NAMALWA (cell line): ENCODE measurements at places on chromosomes 13 and 19.

DNA sequence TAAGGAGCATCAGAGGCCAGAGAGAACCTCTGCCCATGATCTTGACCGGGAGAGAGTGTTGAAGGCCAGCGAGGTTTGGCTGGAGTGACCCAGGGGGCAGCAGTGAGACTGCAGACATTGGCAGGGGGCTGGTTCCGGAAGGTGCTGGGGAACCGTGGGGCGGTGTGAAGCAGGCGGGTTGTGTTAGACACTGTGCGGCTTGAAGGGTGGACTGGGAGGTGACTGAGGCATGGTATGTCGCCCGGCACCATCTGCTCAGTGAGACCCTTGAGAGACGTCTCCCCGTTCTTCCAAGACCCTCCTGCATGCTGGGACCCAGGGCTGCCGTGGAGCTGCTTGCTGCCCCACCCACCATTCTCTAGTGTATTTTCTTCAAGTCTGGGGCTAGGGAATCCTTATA is 24.6 kb downstream of the CARM1 start:
- no peak for DNase-seq

DNA sequence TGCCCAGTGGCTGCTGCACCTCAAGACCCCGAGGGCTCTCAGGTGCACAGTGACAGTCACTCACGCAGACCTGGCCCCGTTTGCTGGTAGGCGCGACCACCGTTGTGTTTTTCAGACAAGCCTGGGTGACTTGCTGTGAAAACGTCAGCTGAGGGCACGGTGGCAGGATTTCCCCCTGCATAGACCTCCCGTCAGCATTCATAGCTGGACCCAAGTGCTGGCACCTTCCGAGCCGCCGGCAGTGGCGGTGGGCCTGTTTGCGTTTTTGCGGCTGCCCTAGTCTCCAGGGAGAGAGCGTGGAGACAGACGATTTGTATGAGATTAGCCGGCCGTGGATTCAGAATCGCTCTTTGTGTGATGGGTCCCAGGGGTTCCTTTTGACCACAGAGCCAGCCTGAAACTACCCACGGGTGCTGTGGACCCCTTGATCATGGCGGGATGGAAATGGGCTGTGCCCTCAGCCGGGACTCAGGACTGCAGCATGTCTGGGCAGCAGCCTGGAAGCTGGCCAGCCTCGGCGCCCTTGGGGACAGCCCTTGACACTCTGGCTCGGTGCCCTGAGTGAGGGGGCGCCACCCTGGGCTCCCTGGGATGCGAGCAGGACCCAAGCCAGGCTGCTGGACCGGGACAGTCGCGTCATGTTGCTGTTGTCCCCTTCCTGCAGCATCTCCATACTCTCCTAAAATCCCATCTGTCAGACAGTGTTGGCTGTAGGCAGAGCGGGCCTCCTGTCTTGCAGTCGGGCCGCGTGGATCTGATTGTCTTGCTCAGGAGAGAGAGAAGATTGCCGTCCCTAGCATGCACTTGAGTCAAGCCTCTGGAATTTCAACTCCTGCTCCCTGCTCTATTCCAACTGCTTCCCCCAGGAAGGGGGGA is 8.6 kb downstream of the KDM4B start:
- peak; percentile 38 for DNase-seq

- no peak for DNase-seq
Observed at GRCh38 chr13:35139591-35139990, 197.5 kb downstream of the NBEA start.

GRCh38 chr13:113836768-113837559 is 26.9 kb downstream of the GAS6 start:
- no peak for DNase-seq

DNA sequence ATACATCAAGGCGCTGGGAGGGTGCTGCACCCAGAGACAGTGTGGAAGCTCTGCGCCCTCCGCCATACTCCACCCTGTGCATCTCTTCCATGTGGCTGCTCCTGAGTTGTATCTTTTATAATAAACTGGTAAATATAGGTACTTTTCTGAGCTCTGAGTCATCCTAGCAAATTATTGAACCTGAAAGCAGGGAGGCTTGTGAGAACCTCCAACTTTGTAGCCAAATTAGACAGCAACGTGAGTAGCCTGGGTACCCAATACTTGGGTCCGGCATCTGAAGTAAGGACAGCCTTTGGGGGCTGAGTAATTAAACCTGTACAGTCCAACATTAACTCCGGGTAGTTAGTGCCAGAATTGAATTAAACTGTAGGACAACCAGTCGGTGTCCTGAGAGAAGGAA is 57.4 kb downstream of the RUBCNL start:
- no peak for DNase-seq

- peak; percentile 67 for DNase-seq
Observed at GRCh38 chr19:7326105-7326877, 22.4 kb upstream of the ARHGEF18 start.

GRCh38 chr13:98772794-98773452 is 20.5 kb upstream of the SLC15A1 start:
- no peak for DNase-seq

- DNase-seq = peak; percentile 76
Observed at GRCh38 chr19:40974633-40975037, 16.4 kb upstream of the CYP2B6 start.

DNA sequence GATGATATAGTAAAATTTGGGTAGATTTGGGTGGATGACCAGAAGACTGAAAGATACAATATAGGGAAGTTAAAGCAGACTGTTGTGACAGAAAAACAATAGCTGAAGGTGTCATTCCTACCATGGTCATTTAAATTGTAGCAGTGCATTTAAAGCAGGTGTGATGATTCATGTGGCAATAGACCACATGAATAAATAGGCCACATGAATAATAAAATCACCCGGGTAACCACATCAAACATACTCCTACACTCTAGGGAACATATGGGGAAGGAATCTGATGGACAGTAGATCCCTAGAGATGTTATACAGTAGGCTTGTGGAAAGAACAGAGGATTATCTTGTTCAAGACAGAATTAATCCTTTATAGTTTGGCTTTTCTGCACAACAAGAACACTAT is 392.6 kb downstream of the SLITRK5 start:
- no peak for DNase-seq

DNA sequence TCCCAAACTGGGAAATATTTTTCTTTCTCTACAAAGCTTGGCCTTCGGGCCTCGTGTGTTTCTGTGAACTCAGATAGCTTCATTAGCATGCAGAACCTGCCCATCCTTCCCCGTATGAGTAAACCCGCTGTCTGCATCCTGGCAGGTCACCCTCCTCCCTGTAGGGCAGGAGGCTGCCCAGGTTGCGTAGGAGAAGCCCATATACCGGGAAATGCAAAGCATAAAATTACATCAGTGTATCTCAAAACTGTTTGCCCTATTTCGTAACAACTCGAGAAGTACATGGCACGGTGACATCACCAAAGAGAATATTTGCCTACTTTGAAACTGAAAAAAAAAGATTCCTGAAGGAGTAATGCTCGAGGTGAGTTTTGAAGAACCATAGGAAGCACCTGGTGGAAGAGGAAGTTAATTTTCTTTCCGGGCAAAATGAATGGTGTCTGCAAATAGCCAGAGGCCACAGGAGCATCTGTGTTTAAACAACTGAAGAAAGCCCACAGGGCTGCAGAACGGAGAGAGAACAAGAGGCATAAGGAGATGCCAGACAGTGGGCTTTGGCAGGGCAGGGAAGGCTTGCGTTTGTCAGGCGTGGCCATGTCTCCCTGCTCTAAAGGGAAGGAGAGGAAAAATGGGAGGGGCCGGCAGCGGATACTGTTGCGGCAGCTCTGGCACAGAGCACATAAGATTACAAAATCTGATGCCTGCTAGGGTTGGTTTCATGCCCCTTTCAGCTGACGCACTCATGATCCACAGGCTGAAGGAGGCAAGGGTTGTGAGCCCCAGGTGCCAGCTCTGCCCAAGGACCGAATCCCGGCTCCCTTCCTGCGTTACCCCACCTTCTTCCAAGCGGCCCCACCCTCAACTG is 81.4 kb downstream of the IRS2 start:
- peak; percentile 77 for DNase-seq

- DNase-seq = no peak
Observed at GRCh38 chr13:99572921-99573320, 71.6 kb downstream of the TM9SF2 start.

DNA sequence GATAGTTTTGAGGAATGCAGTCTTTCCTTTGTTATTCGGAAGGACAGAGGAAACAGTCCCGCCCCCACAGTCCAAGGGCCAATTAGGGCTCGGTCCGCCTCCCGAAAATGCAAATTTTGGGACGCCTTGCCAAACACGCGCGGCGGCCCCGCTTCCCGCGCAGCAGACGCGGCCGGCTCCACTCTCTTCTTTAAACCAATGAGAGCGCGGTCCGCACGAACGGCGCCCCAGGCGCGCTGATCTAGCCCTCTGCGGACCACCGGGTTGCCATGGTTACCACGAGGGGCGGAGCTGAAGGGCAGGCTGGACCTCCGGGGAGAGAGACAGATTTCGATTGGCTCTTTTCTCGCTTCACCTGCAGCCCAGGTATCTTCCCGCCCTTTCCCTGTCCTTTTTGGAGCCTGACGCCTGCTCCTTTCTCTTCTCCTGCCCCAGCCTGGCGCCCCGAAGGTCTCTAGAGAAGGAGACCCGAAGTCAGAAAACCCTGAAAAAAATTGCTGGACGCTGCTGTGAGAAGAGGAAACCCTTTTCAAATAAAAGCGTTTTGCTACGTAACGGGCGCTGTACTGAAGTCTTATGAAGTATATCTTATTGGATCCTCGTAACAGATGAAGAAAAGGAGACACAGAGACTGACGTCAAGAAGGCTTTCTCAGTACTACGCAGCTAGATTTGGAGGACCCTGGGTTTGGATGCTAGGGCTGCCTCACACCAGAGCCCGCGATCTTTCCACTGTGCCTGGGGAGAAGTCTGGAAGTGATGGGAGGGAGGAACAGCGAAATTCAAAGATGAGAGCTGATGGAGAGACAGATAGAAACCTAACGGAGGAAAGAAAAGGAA is 2.0 kb downstream of the PTH2 start:
- peak; percentile 78 for DNase-seq

DNA sequence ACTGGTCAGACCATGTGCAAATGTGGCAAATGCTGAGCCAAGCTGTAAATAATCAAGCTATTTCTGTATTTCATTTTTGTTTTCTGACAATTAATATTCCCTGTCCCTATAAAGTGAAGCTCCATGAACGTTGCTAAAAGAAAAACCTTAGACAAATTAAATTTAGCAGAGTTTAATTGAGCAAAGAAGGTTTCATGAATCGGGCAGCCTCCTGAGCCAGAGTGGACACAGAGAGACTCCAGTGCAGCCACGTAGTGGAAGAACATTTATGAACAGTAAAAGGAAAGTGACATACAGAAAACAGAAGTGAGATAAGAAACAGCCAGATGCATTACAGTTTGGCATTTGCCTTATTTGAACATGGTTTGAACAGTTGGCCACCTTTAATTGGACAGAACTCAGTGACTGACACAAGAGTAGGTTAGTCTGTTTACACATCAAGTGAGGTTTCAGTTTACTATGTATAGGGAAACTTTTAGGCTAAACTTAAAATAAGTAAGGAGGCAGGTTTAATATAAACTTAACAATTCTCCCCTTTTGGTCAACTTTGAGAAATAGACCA is 69.7 kb downstream of the UFM1 start:
- DNase-seq = no peak

DNA sequence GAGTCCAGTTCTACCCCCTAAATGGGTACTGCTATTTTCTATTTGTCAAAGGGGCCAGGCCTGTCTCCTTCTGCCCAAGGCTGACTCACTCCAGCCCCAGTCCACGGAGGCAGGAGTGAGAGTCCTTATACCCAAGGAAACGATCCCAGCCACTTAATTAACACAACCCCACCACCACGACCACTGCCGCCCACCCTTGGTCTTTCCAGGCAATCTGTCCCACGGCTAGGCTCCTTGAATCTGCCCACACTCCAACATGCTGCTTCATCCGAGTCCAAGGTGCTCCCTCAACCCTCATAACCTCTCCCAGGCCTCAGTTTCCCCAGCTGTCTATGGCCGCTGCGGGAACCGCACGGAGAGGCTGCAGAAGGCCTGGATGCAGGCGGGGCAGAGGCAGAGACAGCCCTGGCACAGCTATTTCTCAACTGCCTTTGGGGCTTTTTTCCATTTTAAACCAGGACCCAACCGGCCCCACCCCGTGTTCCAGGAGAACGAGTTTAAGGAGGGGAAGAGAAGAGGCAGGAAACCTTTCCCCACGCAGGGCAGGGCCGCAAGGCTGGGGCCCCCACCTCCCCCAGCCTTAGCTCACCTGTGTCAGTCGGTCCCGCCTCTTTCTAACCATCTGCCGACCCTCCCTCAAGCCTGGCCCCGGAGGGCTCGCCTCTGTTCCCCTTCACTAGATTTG is 746 bp downstream of the RAB3D start:
- DNase-seq = no peak

GRCh38 chr19:1177322-1178114 is 3.5 kb upstream of the SBNO2 start:
- no peak for DNase-seq

DNA sequence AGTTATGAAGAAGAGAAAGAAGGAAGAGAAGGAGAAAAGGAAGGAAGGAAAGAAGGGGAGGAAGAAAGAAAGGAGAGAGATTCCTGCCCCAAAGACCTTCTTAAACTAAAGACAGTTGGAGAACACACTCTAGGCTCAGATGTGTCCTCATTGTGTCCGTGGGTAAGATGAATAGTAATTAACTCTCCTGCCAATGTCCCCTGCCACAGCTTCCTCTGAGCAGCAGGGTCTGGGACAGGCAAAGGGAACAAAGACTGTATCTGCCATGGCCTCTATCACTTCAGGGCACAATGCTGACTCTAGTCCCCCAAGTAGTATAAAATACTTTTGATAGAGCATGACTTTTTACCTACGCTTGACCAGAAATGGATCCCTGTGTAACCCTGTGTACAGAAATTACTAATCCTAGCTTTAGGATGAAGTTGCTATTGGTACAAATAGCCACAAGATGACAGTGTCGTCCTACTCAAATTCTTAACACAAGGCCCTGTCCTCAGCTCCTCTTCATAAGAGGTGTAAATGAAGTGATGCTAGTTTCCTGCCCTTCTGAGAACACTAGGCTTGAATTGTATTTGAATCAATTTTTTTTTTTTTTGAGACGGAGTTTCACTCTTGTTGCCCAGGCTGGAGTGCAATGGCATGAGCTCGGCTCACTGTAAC is 186.2 kb upstream of the GPR12 start:
- peak; percentile 68 for DNase-seq

DNA sequence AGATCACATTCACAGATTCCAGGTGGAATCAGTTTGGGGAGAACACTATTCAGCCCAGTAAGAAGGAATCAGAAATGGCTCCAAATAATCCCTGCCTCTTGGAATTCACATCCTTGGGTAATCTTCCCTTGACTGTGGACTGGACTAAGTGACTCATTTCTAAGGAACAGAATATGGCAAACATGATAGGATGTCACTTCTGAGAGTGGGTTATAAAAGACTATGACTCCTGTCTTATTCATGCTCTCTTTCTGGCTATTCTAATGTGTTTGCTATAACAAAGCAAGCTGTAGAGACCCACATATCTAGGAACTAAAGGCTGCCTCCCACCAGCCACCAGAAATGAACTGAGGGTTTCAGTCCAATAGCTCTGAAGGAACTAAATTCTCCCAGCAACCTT is 37.8 kb downstream of the MBD3L2B start:
- DNase-seq = no peak
